ENCODE measurements at places on chromosomes 1 and 21.

DNA sequence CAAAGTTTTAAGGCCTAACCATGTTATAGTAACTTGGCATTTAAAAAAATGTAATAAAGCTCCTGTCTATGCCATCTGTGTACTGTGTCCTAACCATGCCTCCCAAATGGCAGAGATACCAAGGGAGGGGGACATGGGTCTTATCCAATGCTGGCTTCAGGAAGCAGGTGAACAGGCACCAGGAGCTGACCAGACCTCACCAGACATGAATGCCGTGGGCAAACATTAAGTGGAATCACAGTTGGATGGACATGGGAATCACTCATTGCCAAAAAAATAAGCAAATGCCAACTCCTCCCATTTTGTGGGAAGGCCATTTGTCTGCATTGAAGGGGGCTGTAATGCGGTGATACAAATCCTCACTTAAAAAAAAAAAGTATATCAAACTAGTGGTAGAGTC, 22.9 kb downstream of the PROX1 start:
- DNase-seq: no peak

DNA sequence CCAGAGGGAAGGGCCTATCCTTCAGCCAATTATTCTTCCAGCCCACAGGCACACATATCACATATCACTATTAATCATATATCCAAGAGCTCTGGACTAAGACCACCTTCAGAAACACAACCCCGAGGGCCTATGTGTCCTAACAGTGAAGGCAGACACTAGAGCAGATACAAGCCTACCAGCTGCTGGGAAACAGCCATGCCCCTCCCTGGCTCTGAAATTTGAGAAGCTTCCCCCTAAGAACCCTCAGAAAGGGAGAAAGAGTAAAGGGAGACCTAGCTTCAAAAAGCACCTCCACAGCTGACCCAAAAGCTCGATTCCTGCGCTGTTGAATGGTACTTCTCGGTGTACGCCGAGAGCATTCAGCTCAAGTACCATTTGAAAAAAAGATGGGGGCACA, 17.4 kb downstream of the CNN3 start:
- DNase-seq: no peak

DNA sequence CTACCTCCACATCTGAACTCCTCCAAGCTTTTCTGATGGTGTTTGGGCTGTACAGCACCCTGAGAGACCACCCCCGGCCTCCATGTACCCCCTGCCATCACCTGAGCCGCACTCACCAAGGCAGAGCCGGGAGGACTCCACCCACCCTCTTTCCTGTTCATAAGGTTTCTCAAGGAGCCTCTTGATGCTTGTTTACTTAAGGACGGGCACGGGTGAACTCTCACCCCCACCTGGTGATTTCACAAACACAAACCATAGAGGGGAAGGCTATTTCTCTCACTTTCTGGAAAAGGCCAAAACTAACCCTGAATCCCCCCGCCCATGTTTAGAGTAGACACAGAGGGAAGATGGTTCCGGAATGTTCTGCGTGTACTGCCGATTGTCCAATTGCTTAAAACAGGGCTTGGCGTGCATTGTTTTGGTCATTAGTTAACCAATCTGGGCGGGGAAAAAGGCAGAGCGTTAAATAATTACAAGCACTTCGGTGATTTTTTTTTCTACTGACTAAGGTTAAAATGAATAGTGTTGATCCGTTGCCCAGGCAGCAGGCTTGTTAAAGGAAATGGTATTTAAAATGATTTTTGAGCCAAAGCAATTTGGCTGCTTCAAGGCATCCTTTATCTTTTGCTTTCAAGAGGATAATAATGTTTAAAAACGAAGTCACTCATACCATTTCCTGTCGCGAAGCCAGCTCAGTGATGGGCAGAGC, 279.8 kb upstream of the VAMP3 start:
- no peak for DNase-seq

GRCh38 chr1:210777914-210778313, 356.0 kb downstream of the KCNH1 start:
- no peak for DNase-seq

DNA sequence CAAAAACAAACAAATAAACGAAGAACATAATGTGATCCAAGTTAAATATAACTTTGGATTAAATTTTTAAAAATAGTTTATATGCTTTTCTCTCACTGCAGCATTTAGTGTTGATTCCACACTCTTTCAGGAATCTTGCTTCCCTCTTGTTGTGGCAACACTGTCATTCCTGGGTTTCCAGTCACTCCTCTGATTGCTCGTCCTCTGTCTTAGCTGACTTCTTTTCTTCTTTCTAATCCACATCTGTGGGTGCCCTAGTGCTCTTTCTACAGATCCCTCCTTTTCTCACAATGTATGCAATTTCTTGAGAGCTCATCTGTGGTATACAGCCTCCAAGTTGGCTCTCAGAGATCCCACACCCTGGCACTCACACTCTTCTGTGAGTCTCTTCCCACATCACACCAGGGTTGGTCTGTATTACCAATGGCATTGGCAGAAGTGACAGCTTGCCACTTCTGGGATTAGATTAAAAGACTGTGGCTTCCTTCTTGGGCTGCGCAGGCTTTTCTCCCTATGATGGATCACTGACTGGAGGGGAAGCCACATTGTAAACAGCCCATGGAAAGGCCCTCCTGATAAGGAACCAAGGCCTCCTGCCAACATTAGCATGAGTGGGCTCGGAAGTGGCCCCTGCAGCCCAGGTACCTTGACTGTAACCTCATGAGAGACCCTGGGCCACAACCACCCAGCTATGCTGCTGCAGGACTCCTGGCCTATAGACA, 11.5 kb upstream of the MYOC start:
- DNase-seq: no peak

GRCh38 chr1:10304295-10304694, 93.9 kb downstream of the KIF1B start:
- DNase-seq: no peak

DNA sequence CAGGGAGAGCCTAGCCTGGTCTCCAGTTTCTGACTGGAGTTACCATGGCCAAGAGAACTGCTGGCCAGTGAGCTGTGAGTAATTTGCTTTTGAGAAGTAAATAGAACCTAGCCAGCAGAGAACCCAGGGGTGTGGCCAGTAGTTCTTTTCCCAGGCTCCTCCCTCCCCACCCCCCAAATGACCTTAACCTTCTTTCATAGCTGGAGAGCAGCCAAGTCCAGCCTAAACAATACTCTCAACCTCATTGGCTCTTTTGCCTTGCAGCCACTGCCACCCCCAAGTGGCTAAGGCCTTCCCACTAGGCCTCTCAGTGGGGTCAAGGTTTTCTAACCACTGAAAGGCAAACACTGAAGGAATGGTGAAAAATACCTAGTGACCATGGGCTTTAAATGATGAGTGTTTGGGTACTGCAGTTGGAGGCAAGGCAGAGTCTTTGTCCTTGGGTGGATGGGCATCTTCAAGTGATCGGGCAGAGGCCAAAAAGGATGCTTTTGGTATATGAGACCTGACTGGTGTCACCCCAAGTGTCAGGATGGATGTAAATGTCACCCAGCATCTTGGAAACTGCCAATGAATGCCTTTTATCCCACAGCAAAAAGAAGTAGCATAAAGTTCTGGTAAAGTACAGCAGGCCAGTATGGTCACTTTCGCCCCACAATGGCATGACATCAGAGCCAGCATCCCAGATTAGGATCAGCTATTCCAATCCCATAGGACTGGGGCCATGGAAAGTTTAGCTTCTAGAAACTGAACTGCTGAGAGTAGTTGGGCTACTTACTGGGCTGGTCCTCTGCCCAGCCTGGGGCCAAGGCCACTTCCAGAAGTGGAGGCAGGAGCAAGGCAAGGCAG, 3.5 kb upstream of the PIGV start:
- DNase-seq: no peak

DNA sequence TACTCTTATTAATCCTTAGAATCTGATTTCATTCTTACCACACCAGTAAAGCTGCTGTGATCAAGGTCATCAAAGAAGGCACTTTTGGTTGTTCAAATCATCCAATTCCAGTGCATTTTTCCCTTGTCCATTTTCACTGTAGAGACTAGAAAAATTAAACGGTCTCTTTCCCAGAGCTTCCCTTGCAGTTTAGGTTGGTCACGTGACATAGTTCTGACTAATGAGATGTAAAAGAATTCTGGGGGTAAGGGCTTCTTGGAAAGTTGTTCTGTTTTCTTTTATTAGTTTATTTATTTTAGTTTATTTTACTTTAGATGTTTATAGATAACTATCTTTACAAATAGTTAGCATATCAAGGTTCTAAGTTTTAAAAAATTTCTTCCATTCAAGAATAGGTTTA, 34.3 kb upstream of the SYCP1 start:
- DNase-seq: no peak

DNA sequence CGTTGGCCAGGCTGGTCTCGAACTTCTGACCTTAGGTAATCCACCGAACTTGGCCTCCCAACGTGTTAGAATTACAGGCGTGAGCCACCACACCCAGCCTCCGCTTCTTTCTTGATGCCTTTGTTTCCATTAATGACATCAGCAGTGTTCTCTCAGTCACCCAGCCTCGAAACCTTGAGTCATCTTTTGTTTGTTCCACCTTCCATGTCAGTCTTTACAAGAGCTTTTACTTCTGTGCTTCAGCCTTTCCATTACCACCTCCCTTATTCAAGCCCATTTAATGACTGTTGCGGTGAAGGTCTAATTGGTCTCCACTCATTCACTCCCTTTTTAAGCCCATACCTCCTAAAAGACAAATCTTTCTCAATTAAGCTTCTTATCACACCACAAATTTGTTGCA, 146.6 kb upstream of the ADGRL2 start:
- no peak for DNase-seq

DNA sequence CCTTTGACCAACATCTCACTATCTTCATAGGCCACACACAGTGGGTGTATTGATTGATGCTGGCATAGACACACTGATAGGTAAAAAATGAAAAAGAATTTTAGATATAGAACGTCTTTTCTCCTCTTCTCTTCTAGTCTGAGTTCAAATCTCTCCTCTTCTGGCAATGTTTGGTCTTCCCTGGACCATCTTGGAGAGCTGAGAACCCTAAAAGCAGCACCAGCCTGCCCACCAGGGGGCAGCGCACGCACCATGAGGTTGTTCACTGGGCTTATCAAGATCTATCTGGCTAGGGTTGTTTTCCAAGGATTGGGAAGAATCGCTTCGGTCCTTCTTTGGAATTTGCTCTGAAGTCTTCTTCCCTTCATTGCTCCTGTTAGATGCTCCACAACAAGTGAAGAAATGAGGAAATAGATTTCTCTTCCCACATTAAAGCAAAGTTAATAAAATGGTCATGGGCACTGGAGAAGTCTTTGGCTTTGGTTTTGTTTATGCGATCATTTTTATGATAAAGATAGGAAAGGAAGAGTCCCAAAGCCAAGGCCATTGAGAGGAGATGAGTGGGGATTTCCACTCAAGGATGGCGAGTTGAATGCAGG, 104.0 kb upstream of the OLIG2 start:
- DNase-seq: no peak
